ENCODE measurements at places on chromosomes 3 and 15. TPM values are rescaled to one million over a fixed set of nuclear protein-coding genes. Genes with fewer than 3 reads are reported as not detected.

LRRIQ4 gene
- 0.33 TPM for total RNA-seq

COL6A5 gene
- 0.16 TPM for total RNA-seq

DPPA4 gene
- 1.9 TPM for total RNA-seq

DVL3 gene
- total RNA-seq, result 66.6 TPM

GP5 gene
- 1.1 TPM for total RNA-seq

SPSB4 gene
- 13.7 TPM for total RNA-seq

CASR gene
- total RNA-seq, result 0.05 TPM

C3orf20 gene
- 0.22 TPM for total RNA-seq

MEIS2 gene
- total RNA-seq, result 132 TPM

STRIT1 gene
- not detected for total RNA-seq

RETNLB gene
- not detected for total RNA-seq

ONECUT1 gene
- 21.3 TPM for total RNA-seq

LRTM1 gene
- total RNA-seq, result 22.9 TPM

CFAP91 gene
- total RNA-seq, result 7.3 TPM

ATP2B2 gene
- 28.0 TPM for total RNA-seq

C3orf80 gene
- total RNA-seq, result 0.66 TPM

PIERCE2 gene
- 1.8 TPM for total RNA-seq

GP9 gene
- 1.2 TPM for total RNA-seq

STAC gene
- 13.7 TPM for total RNA-seq

SLC24A5 gene
- 22.1 TPM for total RNA-seq

KCNH8 gene
- total RNA-seq, result 8.2 TPM

GPR15 gene
- total RNA-seq, result not detected

CFAP100 gene
- not detected for total RNA-seq

XCR1 gene
- not detected for total RNA-seq

ZNF502 gene
- total RNA-seq, result 22.1 TPM

RTP3 gene
- total RNA-seq, result not detected

PLS1 gene
- total RNA-seq, result 11.1 TPM

TWF2 gene
- 25.1 TPM for total RNA-seq

SERPINI1 gene
- 23.4 TPM for total RNA-seq

SAMMSON gene
- 1.2 TPM for total RNA-seq

RTP1 gene
- not detected for total RNA-seq

EPHA3 gene
- 70.5 TPM for total RNA-seq

PCSK6 gene
- total RNA-seq, result 48.1 TPM

SCAMP5 gene
- total RNA-seq, result 34.9 TPM

MINAR1 gene
- total RNA-seq, result 20.5 TPM

ZDHHC23 gene
- total RNA-seq, result 6.2 TPM

FAM131A gene
- 32.0 TPM for total RNA-seq

PLA2G4E gene
- 0.16 TPM for total RNA-seq

CLDN16 gene
- 0.16 TPM for total RNA-seq

ZWILCH gene
- total RNA-seq, result 18.3 TPM

MEX3B gene
- total RNA-seq, result 22.9 TPM

CDHR4 gene
- not detected for total RNA-seq

GOLGB1 gene
- total RNA-seq, result 90.4 TPM

UCN2 gene
- 0.33 TPM for total RNA-seq

GADL1 gene
- total RNA-seq, result 2.5 TPM

TOPBP1 gene
- 51.4 TPM for total RNA-seq

BHLHE40 gene
- 79.9 TPM for total RNA-seq

SENP2 gene
- total RNA-seq, result 55.0 TPM
